BJ (cell line): ENCODE measurements at places on chromosomes 4 and X.

DNA sequence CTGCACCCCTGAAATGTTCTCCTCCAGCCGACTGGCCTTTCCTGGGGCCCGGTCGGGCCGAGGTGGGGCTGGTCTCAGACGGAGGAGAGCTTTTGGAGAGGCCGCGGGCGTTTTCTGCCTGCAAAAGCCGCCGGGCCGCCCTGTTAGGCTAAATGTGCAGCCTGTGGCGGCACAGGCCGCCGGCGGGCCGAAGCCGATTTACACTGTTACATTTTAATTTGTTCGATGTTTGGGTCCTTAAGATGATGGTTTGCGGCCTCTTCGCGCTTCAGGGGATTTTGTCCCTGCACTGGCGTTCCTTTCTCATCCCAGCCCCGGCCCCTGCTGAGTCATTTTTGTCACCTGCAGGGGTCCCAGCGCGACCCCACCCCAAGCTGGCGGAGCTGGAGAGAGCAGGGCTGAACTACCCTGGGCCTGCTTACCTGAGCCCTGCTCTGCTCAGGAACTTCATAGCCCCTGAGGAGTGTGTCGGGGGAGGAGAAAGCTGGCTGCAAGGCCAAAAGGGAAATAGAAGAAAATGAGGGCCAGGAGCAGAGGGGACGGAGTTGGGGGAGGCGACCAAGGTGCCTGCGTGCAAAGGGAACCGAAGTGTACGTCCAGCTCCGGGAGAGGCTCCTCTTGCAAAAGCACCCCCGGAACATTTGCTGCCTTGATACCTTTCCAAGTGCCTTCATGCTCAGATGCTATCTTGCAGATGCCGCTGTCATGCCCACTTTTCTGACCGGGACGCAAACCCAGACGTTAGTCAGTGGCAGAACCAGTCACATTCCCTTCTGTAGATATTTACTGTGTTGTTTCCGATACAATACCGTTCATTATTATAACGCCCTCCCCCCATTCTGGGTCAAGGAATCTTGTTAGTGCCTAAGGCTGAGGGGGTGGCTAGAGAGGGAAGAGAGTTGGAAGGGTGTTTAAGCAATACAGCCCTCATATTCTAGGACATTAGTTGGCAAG, 977 bp upstream of the RBBP7 start:
- DNase-seq = no peak

GRCh38 chr4:4859799-4860599, 534 bp downstream of the MSX1 start:
- DNase-seq = no peak

DNA sequence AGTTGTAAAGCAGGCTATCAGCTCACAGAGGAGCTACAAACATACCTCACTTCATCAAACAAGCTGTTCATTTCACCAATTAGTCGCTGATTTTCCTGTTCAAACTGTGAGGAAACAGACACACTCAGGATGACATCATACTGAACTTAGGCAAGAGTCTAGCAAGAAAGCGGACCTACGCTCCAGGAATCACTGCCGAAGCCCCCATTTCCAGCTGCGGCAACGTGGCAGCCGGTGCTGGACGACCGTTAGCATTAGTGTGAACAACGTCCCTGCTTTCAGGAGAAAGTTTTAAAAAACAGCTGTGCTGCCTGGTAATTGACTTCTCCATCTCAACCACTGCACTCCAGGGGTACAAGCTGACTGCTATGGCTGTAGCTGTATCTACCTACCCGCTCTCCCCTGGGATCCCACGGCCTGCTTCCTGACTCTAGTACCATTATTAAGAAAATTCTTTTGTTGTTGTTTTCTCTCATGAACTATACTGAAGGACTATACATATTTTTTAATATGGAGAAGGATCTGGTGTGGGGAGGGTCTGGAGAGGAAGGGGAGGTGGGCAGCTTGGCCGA, 38.3 kb downstream of the NSG1 start:
- DNase-seq = no peak

GRCh38 chrX:67777148-67777547, 233.3 kb downstream of the AR start:
- DNase-seq = no peak

DNA sequence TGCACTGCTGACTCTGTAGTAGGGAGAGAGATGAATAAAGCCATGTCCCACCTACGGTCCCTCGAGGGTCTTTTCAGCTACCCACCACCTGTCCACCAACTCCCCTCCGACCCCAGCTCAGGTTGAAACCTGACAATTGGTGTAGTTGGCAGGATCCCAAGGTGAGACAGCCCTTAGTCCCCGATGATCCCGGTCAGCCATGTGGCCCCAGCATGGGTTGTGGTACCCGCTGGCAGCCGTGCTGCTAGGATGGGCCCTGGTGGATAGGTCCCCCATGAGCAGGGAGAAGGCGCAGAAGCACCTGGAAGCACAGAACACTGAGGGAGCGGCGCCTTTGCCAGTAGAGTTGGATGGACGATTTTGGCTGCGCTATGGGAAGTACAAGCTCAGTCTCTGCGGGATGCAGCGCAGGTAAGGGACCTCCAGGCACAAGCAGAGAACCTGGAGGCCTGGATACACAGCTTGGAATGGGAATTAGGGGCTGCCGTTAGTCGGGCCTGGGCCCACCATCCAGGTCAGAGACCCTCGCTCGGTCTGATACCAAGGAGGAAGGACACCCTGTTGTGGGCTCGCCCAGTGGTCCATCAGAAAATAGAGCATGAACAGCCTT, 694.6 kb upstream of the AGA start:
- no peak for DNase-seq

- no peak for DNase-seq
These were observed 1380.4 kb downstream of the STIM2 start for GRCh38 chr4:28241021-28241420.

GRCh38 chr4:8695237-8696219, 103.0 kb downstream of the CPZ start:
- no peak for DNase-seq

DNA sequence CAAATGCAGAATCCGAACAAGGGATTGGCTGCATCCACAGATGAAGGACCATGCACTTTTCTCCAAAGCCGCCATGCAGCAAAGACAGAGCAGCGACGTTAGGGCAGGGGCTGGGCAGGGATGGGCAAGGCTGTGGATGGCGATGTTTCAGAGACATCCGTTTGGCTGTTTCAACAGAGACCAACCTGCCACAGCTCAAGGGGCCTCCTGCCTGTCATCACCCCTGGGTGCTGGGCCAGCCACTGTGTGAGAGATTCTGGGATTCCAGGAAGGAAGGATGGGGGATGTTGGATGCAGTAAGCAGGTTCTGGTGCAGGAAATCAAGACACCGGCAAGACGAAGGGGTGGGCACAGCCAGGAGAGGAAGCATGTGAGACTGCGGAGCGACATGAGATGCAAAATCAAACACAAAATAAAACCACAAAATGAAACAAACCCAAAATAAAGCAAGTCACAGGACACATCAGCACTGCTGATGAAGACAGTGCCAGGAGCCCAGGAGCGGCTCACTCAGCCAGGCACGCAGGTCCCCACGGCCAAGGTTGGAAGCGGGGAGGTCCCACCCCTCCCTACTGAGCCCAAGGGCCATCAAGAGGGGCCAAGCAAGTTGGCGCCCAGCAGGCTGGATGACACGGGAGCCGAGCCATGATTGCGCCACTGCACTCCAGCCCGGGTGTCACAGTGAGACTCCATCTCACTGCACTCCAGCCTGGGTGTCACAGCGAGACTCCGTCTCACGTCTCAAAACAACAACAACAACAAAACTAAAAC, 68.1 kb downstream of the FAM53A start:
- DNase-seq = no peak

DNA sequence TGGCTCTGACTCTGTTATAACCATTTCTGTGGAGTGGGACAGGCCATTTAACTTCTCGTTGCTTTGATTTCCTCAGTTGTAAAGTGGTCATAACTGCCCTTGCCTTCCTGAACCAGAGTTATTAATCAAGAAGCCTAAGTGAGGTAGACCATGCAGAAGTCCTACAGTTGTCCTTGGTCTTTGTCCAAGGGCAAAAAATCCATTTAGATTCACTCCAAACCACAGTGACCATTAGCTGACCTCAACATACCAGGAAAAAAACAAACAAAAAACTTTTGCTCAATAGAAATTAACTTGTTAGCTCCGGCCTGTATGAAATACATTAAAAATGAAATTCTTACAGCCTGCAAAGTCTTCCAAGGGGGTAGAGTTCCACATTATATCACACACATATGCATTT, 52.7 kb downstream of the TBC1D9 start:
- DNase-seq = no peak

DNA sequence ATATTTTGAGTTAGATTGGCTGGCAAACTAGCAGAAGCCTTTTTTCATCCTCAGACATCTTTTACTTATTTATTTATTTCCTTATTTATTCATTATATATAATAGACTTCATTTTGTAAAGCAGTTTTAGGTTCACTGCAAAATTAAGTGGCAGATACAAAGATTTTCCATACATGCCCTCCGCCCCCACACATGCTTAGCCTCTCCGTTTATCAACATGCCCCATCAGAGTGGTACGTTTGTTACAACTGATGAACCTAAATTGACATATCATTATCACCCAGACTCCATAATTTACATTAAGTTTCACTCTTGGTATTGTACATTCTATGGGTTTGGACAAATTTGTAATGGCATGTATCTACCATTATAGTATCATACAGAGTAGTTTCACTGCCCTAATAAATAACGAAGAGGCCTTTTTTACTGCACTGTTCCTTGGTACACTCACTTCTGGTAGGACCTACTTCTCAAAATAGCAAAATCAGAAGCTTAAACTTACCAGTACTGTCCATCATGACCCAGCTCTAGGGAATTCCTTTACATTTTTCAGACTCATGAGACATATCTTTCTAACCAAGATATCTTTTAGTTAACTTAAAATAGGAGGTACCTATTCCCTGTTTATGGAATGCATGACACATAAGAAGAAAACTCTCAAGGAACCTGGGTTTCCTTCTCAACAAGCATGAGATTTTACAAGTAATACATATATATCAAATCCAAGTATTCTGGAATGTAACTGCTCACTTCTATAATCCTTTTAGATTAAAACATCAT, 4.8 kb upstream of the TMPRSS11B start:
- no peak for DNase-seq

GRCh38 chr4:4960574-4960973, 58.7 kb downstream of the CYTL1 start:
- DNase-seq = no peak

DNA sequence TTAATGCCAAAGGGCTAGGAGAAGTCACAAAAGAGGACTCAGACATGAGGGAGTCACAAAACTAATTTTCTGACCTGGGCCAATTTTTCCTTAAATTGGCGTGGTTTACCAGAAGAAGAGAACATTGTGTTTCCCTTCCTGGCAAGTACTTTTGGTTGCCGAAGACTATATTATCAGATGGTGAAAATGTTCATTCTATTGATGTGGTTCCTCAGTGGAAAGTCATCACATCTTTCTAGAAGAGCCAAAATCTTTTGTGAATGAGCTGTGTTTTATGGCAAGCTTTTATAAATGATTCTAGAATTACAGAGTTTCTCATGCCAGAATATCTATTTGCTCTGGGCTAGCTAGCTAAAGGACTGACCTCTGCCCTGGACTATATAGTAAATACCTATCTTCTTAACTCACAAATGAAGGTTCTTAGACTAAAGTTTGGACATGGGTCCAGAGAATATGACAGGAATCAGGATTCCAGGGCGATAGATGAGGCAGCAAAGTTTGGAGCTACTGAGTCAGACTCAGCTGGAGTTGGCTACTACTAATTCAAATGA, 288.9 kb downstream of the IL1RAPL2 start:
- DNase-seq = no peak

DNA sequence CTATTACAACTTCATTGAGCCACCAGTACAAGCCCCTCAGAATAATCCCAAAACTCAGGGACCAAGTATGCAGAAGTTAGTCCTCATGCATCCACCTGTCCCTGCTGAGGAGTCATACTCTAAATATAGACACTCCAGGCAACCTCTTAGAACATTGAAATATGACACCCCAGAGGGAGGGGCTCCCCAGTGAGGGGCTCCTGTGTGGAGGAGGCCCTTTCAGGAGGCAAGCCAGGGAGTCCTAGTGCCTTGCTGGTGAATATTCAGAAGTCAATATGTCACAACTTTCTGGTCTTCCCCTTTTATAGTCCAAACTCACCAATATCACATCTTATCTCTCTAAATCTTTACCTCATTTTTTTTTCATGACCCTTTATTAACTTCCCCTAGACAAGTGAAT, 1.6 kb upstream of the ARMCX6 start:
- DNase-seq = no peak

GRCh38 chr4:183855323-183856190, 49.5 kb upstream of the STOX2 start:
- DNase-seq = no peak

- no peak for DNase-seq
These were observed 2.7 kb downstream of the JAKMIP1 start for GRCh38 chr4:6197433-6198174.

DNA sequence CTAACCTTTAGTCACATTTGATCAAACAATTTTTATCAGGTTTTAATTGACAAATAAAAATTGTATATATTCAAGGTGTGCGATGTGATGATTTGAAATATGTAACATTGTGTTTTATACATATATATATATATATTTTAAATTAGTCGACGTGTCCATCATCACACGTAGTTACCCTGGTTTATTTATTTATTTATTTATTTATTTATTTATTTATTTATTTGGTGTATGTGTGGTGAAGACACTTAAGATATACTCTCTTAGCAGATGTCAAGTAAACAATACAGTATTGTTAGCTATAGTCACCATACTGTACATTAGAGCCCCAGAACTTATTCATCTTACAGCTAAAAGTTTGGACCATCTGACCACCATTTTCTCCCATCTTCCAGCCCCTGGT, 224.9 kb upstream of the HHIP start:
- no peak for DNase-seq

GRCh38 chr4:57044279-57044678, 65.6 kb downstream of the POLR2B start:
- peak; percentile 92 for DNase-seq

DNA sequence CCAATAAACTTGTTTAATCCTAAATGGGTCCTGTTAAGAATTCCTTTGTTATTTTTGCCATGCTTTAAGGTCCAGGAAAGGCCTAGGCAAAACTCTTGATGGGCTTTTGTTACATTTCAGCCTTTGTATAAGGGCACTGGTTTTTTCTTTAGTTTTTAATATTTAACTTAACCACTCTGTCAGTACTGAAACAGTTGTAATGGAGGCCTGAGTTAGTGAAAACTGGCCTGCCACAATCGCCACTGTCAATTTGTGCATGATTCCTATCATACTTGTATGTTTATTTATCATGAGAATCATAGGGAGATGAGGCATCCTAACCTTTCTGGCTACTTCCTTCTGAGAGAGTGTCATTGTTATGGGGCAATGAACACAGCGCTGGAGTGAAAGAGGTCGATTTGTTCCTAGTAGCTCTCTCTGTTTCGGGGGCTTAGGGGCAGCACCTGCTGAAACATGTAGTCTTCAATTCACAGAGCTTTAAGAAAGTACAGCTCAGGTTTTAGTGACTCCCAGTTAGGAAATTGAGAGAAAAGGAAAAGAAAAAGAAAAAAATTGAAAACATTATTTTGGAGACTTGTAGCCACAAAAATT, 393.8 kb upstream of the FSTL5 start:
- no peak for DNase-seq

- DNase-seq = no peak
These were observed 76.8 kb downstream of the CFAP299 start for GRCh38 chr4:80412322-80412721.
